ENCODE measurements at places on chromosomes 1 and 21. TPM values are rescaled to one million over a fixed set of nuclear protein-coding genes. Genes with fewer than 3 reads are reported as not detected.

ZNF692 gene
- total RNA-seq = 9.1 TPM

PCBP3 gene
- 1.1 TPM for total RNA-seq

DCDC2B gene
- total RNA-seq = not detected

RAD54L gene
- 0.59 TPM for total RNA-seq

OR14K1 gene
- total RNA-seq = 0.36 TPM

DNA sequence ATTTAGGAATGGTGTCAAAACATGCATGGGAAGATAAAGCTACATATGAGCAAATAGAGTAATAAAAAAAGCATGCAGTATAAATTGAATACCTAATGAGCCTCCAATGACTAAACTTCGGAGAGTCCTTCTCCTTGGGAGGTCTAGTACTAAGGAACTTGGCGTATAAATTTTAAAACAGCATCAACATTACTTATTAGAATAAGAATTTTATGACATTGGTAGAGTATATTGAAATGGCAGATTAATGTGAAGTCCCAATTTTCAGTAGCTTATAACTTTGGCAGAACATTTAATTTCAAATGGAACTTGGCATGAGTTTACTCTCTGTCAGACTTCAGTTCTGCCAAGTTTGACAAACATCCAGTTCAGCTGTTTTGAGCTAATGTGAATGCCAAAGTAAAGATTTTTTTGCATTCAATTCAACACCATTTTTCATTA lies 104.7 kb upstream of the RGS18 start:
- no peak for DNase-seq

DNA sequence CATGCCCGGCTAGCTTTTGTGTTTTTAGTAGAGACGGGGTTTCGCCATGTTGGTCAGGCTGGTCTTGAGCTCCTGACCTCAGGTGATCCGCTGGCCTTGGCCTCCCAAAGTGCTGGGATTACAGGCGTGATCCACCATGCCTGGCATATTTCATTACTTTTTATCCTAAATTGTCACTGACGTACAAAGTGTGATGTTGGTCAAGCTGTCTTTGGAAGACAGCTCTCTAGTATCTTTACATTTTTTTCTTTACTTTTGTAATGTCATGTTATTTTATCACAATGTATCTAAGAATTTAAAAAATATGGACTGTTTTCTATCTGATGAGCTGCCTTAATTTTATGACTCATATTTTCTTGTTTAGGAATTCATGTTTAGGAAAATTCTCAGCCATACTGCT lies 72.2 kb downstream of the SPATA17 start:
- DNase-seq = no peak

GRCh38 chr21:23955135-23955843 lies 1652.0 kb downstream of the MRPL39 start:
- peak; percentile 8 for DNase-seq

- DNase-seq = no peak
These were observed 57.8 kb upstream of the USP24 start for GRCh38 chr1:55272994-55273393.

- no peak for DNase-seq
These were observed 44.9 kb downstream of the CAPN9 start for GRCh38 chr1:230791986-230792564.

DNA sequence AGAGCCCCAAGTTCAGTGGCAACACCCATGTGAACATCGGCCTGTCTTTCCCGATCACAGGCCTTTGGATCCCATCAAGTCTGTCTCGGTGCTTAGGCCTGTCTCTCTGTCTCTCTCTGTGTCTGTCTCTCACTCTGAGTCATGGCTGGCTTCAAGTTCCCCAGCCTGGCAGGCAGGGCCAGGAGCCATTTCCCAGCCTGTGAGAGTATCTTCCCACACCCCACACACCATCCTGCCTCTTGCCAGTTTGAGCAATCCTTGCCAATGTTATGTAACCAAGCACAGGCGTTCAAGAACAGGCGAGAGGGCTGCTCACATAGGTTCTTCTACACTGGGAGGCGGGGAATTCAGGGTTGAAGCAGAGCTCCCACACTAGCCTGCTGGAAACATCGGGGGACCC lies 70.0 kb upstream of the TMEM51 start:
- DNase-seq = no peak
